ENCODE measurements at places on chromosomes 2 and 18.

DNA sequence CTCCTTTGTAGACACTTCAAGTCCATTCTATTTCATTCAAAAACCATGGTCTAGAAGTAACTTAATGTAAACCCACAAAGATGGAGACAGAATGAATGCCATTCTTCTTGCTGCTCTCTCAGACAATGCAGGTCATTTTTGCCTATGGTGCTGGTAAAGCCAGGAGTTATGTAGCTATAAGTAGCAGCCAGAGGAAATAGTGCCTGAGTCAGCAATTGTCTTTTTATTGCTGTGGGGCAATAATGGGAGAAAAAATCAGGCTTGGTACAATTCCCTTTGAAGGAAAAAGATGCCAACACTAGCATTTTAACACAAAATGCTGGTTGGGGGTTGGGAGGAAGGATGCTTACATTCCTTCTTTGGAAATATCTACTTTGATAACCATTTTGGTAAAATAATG is 43.5 kb downstream of the SCN1A start:
- no peak for DNase-seq

- peak; percentile 27 for DNase-seq
Observed at GRCh38 chr2:95207111-95207961, at the start of gene ZNF892. TSS of gene ZNF892 (plus strand) at chr2:95207521. CDS start at chr2:95207816, 295 bp downstream.

- no peak for DNase-seq
Observed at GRCh38 chr2:88307817-88308216, 137.7 kb downstream of the THNSL2 start.

- DNase-seq = no peak
Observed at GRCh38 chr2:29606104-29607037, 315.0 kb downstream of the ALK start.

DNA sequence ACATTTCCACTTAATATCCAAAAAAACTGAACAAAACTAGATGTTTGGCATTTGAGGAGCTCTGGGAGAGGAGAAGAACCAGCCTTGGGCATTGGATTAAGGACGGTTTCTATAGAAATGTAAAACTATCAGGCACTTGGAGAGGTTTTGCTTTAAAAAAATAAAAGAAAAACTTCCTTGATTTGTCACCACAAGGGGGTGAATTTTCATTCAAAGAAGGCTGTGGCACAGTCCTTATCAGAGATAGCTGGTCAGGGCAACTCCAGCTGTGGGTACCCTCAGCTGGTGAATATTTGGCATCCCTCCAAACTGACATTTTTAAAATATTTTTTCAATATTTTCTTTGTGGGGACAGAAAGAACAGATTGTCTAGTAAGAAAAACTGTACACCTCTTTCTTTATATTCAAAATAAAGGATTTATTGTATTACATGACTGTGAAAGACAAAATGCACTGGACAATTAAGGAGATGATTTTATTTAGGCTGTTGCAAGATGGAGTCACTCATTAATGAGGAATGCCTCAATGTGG is 46.1 kb upstream of the TBC1D8 start:
- no peak for DNase-seq

- DNase-seq = no peak
Observed at GRCh38 chr18:51154431-51155063, 42.9 kb downstream of the MEX3C start.

DNA sequence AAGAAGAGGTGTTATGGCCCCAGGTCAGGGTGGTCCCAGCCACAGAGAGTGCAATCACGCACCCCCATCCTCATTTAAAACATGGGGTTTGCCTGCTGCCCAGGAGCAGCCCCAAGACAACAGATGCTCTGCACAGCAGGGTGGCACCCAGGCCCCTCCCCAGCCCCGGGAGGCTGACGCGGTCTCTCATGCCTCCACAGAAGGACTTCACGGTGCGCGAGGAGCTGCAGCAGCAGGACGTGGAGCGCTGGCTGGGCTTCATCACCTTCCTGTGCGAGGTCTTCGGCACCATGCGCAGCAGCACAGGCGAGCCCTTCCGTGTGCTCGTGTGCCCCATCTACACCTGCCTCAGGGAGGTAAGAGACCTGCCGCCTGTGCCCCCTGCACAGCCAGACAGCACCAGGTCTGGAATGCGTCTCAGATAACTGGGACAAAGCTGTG is 133.7 kb downstream of the SMAD7 start:
- DNase-seq = no peak

Measured in stimulated activated CD4-positive, alpha-beta T cell treated with anti-CD3 and anti-CD28 coated beads, Interleukin-1b, Interleukin-23, amount 100 ng/mL, for 1 hour (primary cell).